ENCODE measurements at places on chromosomes 11 and 22.

DNA sequence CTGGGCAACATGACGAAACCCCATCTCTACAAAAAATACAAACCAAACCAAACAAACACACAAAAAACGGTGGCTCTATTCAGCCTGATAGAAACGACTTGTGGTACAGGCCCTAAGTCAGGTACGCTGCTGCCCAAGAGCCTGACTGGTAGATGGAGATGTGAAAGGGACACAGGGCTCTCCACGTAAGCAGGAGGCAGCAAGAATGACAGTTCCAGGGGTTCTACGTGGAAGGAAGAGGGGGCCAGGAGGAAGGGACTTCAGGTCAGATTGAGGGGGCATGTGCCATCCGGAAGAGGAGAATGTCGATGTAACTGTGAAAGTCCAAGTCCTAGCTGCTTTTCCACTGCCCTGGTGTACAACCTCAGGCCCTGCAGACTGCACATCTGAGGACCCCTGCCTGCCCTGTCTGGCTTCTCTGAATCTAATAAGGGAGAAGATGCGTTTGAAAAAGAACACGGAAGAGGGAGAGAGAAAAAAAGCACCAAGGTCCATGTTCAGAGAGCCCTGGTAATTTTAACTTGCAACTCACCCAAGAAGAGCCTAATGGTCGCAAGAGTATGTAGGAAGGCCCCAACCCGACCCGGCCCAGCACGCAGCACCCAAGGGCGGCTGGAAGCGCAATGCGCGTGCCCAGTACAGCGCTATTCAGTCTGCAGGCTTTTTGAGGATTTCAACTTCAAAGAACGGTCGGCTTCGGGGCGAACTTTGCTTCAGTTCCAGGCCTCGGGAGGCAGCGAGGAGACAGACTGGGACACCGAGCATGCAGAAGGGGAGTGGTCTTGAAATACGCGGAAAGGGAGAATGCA, 909 bp upstream of the ZNRD2 start:
- H3K27ac ChIP-seq, result peak overlapping the region; percentile 90
- no peaks in the 10 kb centered on the region for H3K27me3 ChIP-seq
- H3K36me3 ChIP-seq, result no peaks in the 10 kb centered on the region

DNA sequence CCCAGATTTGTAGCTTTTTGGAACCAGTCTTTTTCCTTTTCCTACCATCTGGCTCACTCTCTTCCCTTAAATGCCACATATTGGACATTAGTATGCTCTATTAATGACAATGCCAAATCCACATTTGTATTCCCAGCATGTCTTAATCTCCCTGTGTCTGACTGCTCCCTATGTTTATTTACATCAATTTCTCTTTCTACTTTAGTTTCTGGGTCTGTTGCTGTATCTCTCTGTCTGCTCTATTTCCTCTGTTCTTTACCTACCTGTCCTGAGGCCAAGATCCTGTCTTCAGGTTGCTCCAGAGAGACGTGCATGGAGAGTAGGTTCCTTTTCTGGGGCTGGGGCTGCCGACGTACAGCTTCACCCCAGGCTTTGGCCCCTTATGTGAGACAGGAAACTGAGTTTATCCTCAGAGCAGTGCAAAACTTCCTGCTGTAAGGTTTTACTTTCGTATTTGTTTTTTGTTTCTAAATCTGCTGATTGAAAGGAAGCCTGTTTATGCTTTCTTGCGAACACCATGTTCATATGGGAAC, 25.6 kb downstream of the OR2AG2 start:
- H3K27me3 ChIP-seq, result no peaks in the 10 kb centered on the region
- no peaks in the 10 kb centered on the region for H3K4me1 ChIP-seq
- no peak for DNase-seq
- H3K36me3 ChIP-seq, result no peaks in the 10 kb centered on the region

GRCh38 chr11:118651820-118652219, 27.6 kb downstream of the TREH start:
- no peak overlapping the region for H3K27ac ChIP-seq
- no peaks in the 10 kb centered on the region for H3K4me1 ChIP-seq
- no peaks in the 10 kb centered on the region for H3K27me3 ChIP-seq

DNA sequence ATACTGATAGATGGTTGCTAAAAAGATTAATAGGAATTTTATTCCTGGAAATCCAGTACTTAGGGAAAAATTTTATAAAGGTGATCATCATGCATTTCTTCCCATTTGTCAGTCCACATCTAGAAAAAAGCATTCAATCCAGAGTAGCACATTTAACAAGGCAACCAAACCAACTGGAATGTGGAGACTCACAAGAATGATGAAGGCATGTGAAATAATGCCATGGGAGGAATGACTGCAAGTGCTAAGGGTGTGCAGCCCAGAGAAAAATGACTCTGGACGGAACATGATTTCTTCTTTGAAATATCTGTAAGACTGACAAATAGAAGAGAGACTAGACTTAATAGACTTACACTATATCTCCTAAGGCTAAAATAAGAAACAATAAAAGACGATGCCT, 33.8 kb downstream of the BLID start:
- H3K4me1 ChIP-seq, result peaks cover 13% of the 10 kb centered on the region
- H3K27ac ChIP-seq, result peak overlapping the region; percentile 0
- no peak for DNase-seq
- H3K36me3 ChIP-seq, result no peaks in the 10 kb centered on the region

- no peak for DNase-seq
- H3K4me1 ChIP-seq, result no peaks in the 10 kb centered on the region
- no peaks in the 10 kb centered on the region for H3K36me3 ChIP-seq
- no peaks in the 10 kb centered on the region for H3K27me3 ChIP-seq
Measured at GRCh38 chr22:43852573-43853327, 9.6 kb downstream of the SULT4A1 start.

DNA sequence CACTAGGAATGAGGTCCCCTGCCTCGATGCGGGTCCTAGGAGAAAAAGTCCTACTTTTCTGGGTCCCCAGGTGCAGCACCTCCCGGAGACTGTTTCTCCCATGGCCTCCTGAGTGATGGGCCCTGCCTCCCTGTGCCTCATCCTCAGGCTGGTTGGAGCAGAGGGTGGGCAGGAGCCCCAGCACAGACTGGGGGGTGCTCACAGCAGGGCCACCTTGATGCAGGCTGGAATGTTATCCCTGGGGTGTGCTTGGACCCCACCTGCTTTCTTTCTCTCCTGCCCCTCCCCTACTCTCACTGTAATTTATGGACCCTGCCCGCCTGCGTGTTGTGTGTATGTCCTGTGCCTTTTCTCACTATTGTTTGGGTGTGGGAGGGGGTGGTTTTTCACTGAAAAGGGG, 8.1 kb downstream of the SHISA8 start:
- H3K27ac ChIP-seq, result no peak overlapping the region
- peaks cover 8% of the 10 kb centered on the region for H3K4me1 ChIP-seq
- DNase-seq, result no peak
- no peak overlapping the region for H3K4me3 ChIP-seq
- H3K36me3 ChIP-seq, result peaks cover 32% of the 10 kb centered on the region
- peaks cover 10% of the 10 kb centered on the region for H3K27me3 ChIP-seq

- H3K4me1 ChIP-seq, result peaks cover 23% of the 10 kb centered on the region
- H3K36me3 ChIP-seq, result peaks cover 19% of the 10 kb centered on the region
- no peaks in the 10 kb centered on the region for H3K27me3 ChIP-seq
- DNase-seq, result no peak
- H3K27ac ChIP-seq, result peak overlapping the region; percentile 58
- no peak overlapping the region for H3K4me3 ChIP-seq
Measured at GRCh38 chr22:42693055-42693762, 27.5 kb downstream of the A4GALT start.

GRCh38 chr11:11788063-11788710, 53.6 kb upstream of the USP47 start:
- H3K27ac ChIP-seq, result no peak overlapping the region
- no peaks in the 10 kb centered on the region for H3K36me3 ChIP-seq
- H3K27me3 ChIP-seq, result no peaks in the 10 kb centered on the region
- DNase-seq, result no peak
- H3K4me3 ChIP-seq, result no peak overlapping the region
- no peaks in the 10 kb centered on the region for H3K4me1 ChIP-seq

DNA sequence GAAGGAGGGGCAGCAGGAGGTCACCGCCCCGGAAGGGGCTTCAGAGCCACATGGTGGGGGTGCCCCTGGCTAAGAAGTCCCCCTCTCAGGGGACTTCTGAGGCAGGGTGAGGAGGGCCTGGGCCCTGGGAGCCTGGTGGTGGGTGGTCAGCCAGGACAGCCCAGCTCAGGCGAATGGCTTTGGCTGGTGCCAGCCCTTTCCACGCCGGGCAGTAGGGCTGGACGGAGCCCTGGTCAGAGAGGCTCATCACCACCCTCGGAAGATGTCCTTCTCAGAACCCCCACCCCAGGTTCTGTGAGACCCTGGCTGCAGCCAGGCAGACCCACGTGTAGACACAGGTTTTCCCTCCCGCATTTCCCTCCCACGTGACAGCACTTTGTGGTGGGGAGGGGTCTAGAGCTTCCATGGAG, 35.9 kb downstream of the OSBPL5 start:
- no peaks in the 10 kb centered on the region for H3K27me3 ChIP-seq
- H3K4me3 ChIP-seq, result no peak overlapping the region
- H3K27ac ChIP-seq, result no peak overlapping the region

- DNase-seq, result peak; percentile 46
- H3K4me3 ChIP-seq, result no peak overlapping the region
- H3K27me3 ChIP-seq, result no peaks in the 10 kb centered on the region
Measured at GRCh38 chr11:67308031-67308866, 4.9 kb downstream of the SSH3 start.

DNA sequence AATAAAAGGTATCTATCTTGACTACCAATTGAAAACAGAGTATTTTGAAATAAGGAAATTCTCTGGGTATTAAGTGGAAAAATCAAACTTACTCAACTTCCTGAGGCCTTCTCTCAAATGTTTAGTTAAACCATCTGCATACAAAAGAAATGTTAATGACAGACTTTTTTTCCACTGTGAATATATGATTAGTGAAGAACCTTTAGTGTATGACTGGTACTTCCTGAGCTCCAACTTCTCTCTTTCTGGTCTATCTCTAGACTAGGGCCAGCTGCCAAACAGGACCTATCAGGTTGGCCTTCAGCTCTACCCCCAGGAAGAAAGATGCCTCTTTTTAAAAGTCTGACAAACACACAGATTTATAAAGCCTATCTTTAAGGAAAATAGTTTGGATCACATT, 68.8 kb upstream of the SCUBE2 start:
- no peak overlapping the region for H3K4me3 ChIP-seq
- DNase-seq, result no peak
- H3K36me3 ChIP-seq, result peaks cover 38% of the 10 kb centered on the region
- H3K27ac ChIP-seq, result peak overlapping the region; percentile 18

DNA sequence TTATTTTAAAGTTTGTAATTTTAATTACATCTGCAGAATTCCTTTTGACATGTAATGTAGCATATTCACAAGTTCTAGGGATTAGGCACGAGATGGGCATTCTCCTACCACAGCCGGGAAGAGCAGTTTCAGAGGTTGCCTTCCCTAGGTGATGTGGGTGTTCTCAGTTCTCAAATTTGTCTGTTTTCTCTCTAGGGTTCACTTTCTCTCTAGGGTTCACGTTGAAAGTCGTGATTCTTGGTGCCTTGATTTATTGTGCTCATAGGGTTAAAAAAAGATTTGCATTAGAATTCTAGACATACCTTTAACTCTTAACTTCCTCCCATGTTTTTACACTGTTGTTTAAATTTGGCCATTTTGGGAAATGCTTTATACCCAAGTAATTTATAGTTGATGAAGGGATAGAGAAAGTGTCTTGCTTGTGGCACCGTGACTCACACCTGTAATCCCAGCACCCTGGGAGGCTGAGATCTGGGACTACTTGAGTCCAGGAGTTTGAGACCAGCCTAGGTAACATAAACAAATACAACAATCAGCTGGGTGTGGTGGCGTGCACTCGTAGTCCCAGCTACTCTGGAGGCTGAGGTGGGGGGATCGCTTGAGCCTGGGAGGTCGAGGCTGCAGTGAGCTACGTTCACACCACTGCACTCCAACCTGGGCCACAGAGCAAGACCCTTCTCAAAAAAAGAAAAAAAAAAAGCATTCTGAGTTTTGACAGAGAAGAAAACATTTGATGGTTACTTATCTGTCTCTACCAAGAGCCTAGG, 3.6 kb downstream of the MED15 start:
- H3K4me1 ChIP-seq, result peaks cover 12% of the 10 kb centered on the region
- H3K27ac ChIP-seq, result peak overlapping the region; percentile 98
- no peak for DNase-seq
- no peak overlapping the region for H3K4me3 ChIP-seq

DNA sequence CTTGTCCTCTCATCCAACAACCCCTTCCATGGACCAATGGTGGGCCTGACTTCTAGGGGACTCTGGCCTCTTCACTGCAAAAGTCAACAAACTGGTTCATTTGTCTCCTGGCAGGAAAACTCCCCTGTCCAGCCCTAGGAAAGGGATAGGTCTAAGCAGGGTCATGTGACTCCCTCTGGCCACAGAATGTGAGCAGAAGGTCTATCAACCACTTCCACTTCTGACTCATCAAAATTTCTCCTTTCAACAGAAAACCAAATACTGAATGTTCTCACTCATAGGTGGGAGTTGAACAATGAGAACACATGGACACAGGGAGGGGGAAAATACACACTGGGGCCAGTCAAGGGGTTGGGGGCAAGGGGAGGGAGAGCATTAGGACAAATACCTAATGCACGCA, 1.3 kb upstream of the ISX start:
- H3K4me1 ChIP-seq, result no peaks in the 10 kb centered on the region
- H3K27ac ChIP-seq, result no peak overlapping the region
- no peak for DNase-seq
- no peak overlapping the region for H3K4me3 ChIP-seq

DNA sequence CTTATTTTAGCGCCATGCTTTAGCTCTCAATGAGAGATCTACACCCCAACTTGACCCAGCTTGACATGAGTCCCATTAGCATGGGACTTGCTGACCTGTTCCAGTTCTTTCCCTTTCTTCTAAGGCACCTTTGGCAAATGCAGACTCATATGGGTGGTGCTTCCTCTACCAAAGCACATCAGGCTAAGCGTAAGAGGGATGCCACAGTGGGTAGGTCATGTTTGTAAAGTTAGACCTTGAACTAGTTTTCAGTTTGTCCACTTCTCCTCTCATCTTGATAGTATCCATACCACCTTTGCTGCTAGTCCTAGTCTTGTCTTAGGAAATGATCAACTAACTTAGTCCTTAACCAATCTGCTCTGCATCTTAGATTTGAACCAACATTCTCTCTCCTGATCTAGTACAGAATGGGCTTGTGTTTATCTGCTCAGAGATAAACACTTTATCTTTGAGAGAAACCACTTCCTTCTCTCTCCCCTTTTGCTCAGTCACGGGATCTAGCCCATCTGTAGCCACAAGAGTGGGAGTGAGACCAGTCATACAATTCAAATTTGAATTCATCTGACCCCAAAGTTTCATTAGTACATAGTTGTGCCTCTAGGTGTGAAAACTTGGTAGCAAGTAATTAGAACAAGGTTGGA, 72.1 kb upstream of the CD44 start:
- H3K4me1 ChIP-seq, result no peaks in the 10 kb centered on the region
- H3K27me3 ChIP-seq, result no peaks in the 10 kb centered on the region
- DNase-seq, result no peak
- H3K4me3 ChIP-seq, result no peak overlapping the region

DNA sequence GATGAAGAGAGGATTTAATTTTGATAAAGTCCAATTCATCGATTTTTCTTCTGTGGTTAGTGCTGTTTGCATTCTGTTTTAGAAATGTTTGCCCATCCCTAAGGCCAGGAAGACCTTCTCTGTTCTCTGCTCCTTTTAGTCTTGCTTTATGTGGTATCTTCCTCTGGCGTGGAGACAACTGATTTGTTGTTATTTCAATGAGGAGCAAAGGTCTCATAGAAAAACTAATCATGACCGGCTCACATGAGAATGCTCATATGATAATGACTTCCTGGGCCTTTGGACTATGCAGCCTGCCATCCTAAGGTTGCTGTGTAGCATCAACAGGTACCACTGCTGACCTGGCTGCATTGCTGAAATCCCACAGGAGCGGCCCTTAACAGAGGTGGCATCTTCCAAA, 19.8 kb downstream of the SCGB1A1 start:
- peak overlapping the region; percentile 18 for H3K27ac ChIP-seq
- no peaks in the 10 kb centered on the region for H3K36me3 ChIP-seq
- no peak overlapping the region for H3K4me3 ChIP-seq
- H3K4me1 ChIP-seq, result peaks cover 30% of the 10 kb centered on the region
- no peaks in the 10 kb centered on the region for H3K27me3 ChIP-seq

Measured in ascending aorta (tissue), 2 donors.